ENCODE measurements at places on chromosomes 11 and 22. TPM values are rescaled to one million over a fixed set of nuclear protein-coding genes. Genes with fewer than 3 reads are reported as not detected.

GRCh38 chr11:117239295-117239694 is 6.8 kb downstream of the RNF214 start:
- DNase-seq = no peak

GRCh38 chr11:82867495-82868082 is 32.6 kb downstream of the PRCP start:
- peak; percentile 93 for DNase-seq

GRCh38 chr11:44643217-44643616 is 77.8 kb downstream of the CD82 start:
- no peak for DNase-seq

DNA sequence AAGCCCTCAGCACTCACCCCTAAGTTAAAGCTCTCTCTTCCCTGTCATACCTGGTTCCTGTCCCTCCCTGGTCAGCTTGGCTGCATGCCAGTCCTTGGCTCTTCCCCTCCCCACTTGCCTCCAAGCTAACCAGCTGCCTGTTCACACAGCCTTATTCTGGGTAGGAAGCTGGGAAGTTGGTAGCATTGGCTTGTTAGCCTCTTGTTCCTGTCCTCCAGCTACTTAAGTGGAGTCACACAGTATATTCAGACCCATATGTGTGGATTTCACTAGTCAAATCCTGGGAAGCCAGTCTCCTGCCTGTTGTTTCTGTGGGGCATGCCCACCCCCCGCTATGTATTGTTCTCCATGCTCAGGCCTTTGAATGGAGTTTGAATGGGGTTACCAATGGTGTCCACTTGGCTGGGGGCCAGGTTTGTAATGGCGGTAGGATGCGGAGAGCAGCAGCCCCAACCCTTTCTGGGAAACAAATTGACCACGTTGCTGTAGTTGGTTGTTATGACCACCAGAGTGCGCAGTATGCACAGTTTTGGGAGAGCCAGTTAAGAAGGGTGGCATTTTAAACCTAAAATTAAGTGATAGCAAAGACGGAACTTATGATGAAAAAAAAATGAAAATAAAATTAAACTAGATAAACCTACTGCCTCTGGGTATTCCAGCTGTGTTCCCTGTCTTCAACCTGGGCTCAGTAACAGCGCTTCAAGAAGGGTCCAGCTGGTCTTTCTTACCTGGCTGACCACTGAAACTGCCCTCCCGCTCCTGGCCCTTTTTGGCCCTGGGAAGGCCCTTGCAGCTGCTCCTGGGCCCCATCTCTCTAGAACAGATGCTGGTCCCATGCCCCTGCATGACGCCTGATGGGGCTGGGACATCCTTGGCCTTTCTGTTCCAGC is 10.7 kb upstream of the RPS3 start:
- peak; percentile 91 for DNase-seq

DNA sequence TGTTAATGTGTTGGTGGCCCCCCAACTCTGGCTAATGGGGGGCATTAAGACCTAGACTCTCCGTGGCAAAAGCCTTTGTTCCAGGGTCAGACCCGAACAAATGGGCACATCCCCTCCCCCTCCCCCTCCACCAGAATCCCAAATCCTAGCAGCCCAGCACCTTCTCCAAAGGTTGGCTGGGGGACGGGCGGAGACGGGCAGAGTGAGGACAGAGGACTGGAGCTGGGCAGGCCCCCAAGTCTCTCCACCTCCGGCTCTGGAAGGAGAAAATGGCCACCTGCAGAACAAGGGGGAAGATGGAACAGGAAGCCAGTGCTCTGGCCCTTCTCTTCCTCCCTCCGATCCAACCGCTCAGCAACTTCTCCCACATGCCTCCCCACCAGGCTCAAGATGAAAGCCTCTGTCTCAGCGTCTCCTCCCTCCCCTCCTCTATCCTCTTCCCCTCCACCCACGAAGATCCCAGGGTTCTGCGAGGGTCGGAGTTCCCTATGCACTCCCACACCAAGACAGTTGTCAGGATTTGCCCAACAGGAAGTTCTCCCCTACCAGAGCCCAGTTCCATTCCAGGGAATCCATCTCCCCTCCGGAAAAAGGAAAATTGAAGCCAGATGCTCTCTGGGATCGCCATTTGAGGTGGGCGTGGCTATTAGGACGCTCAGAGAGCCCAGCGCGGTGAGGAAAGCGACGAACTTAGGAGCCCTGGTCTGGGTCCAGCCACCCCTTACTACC is 20.1 kb downstream of the ADA2 start:
- peak; percentile 21 for DNase-seq

The ISX gene
- not detected for total RNA-seq

The CECR2 gene
- total RNA-seq = 1.8 TPM

The APOBEC3B gene
- total RNA-seq = not detected

DNA sequence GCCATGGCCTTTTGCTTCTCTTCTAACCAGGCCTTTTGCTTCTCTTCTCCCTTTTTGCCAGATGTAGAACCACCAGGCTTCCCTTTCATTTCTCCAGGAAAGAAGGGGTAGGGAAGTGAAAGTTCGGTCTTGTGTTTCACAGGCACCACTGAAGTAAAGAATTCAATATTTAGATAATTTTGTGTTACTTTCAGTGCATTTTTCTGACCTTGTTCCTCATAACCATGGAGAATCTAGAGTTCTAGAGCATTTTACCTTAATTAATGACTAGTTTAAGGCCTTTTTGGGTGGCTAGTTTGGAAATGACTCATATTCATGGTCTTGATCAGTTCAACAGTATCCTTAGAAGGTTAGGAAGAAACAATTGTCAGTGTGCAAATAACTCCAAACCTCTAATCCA is 22.7 kb downstream of the GRAMD1B start:
- DNase-seq = no peak

DNA sequence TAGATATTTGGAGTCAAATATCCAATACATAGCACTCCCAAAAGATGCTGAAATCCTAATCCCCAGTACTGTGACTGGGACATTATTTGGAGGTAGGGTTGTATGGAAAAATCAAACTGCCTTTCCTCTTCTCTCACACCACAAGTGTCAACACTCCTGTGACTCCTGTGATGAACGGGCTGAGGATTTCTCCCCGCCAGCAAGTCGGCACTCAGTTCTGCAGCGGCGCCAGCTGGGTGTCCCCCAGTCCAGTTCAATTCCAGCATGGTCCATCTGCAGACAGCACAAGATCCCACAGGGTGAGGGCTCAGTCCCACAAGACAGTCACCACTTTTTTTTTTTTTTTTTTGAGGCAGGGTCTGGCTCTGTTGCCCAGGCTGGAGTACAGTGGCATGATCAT is 4.3 kb upstream of the PARVB start:
- no peak for DNase-seq

The RTN4R gene
- total RNA-seq = 15.7 TPM

- no peak for DNase-seq
Observed at GRCh38 chr11:43901551-43901950, 20.9 kb downstream of the ALKBH3 start.

- no peak for DNase-seq
Observed at GRCh38 chr11:118406599-118407166, 5.3 kb downstream of the ATP5MG start.

DNA sequence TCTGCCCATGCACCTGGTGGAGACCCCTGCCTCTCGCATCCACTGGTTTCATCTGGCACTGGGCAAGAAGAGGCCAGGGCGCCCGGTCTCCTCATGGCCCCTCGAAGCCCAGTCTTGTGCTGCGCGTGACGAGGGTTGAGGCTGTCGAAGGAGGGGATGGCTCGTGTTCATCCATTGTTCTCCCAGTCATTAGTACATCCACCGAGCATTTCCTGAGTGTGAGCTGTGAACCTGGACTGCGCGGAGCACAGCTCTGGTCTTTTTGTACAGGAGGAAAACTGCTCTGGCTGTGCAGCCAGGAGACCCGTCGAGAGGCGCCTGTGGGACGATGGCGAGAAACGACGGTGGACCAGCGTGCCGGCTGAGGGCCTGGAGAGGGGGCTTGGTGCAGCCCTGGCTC is 6.8 kb downstream of the CACNA1I start:
- no peak for DNase-seq

DNA sequence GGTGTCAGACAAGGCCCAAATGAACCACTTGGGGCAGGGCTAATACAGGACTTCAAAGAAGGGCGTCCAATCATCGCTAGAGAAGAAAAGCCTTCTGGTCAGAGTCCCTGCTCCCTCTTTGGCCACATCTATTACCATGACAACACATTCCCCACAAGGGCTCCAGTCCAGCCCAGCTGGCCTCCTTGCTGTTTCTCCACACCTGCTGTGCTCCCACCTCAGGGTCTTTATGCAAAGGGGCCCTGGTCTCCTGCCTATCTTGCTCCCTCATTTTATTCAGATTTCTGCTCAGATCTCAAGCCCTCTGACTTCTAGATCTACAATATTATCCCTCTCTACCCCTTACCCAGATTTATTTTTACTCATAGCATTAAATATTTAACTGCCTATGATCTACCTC is 58.0 kb upstream of the KIRREL3 start:
- DNase-seq = no peak

DNA sequence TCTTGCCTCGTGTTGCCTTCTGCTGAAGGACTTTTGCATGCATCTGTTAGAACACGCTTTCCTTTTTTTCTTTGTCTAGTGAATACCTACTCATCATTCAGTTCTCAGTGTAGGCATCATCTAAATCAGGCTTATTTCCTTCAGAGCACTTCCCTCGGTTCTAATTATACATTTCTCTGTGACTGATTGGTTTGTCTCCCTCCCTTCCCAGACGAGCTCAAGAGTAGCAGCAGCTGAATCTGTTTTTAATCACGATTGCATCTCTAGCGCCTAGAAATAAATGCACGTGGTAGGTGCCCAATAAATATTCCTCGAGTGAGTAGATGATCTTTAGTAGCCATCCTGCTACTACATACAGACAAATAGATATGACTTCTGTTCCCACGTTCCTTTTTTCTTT is 6.3 kb downstream of the CEP164 start:
- no peak for DNase-seq

- peak; percentile 93 for DNase-seq
Observed at GRCh38 chr11:2202071-2202899, 30.7 kb upstream of the TH start.

- no peak for DNase-seq
Observed at GRCh38 chr11:106086135-106086534, 8.7 kb downstream of the AASDHPPT start.

DNA sequence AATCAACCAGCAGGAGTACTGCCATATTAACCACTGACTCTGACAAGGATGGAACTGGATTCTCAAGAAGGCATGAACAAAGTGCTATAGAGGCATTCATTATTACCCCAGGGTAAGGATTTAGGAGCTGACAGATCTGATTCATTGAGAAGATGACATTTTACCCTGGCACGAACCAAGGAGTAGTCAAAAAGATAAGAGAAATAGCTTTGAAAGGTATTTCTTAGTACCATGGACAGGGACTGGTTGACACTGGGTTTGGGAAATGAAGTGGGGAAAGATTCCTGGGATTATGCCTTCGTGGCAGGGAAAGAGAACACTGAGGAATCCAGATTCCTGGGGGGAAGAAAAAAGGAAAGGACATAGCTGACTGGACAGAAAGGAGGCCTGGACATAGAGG is 5.1 kb upstream of the SAAL1 start:
- no peak for DNase-seq

GRCh38 chr11:2383852-2384804 is 7.0 kb downstream of the CD81 start:
- no peak for DNase-seq

The CYB5R2 gene
- 37.2 TPM for total RNA-seq

The CD3G gene
- total RNA-seq = 0.59 TPM

The BDNF gene
- total RNA-seq = 0.93 TPM

DNA sequence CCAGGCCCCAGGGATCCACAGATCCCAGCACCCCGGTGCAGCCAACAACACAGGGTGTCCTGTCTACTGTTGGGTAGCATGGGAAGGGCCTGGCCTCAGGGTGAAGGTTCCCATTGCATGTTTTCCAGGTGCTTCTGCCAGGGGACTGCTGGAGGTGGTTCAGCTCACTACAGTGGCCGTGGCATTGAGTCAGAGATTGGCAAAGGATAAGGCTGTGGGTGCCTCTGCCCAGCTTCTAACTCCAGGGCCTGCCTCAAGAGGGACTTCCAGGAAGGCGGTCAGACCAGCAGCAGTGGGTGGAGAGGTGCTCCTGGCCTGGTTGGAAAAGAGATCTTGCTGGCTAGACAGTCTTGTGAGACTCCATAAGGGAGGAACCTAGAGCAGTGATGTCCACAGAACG is 20.9 kb downstream of the CSNK1E start:
- no peak for DNase-seq
